ENCODE measurements at places on chromosomes 1 and 21.

DNA sequence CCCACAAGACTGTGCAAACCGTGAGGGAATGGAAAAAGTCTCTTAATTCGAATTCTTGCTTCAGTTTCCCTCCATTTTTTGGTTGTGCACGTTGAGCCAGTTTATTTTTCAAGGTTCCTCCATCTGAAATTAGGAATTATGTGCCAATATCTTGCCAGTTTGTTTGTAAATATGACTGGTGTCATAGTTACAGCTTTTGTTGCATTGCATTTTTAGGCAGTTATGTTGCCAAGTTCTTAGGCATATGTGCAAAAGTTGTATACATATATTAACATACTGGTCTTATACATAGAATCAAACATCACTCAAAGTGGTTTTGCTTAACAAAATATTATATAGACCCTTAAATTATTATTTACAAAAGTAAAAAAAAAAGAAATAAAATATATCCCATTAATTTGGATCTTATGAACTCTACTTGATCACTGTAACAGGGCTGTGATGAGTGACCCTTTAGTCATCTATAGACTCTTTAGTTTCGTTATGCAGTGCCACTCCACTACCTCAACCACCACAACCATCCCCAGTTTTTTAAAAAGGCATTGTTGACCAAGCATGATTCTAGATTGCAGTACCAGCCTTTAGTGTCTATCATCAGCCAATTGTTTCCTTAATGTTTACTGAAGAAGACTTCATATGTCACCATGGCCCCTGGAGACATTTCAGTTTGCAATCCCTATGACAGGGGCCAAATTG is 20.9 kb upstream of the DYNLT5 start:
- DNase-seq, result no peak

DNA sequence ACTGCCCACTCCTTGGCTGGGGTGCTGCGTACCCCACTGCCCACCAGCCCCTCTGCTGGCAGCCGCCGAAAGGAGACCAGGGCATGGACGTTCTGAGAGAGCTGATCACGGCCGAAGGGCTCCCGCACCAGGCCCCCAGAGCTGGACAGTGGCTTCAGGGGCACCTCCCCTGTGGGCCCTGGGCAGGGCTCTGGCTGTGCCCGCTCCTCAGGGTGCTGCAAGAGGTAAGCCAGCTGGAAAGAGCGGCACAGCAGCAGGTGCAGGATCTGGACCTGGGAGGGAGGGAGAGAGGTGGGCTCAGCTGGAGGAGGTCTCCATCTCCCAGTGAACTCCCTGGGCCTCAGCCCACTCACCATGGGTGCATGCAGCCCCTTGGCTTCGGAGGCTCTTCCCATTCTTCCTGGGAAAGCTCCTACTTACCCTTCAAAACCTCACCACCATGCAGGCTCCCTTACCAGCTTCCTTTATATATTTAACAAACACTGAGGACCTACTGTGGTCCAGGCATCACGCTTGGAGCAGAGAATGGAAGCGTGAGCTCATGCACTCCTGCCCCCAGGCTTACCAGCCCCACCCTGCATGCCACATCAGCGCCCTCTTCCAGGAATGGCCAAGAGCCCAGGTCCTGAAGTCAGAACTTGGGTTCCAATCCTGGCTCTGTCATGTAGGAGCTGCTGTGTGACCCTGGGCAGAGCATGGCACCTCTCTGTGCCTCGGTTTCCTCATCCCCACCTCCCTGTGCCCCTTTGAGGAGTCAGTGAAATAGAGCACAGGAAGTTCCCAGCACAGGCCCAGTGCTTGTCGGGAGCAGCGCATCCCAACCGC is 6.8 kb upstream of the KIF17 start:
- DNase-seq, result no peak

DNA sequence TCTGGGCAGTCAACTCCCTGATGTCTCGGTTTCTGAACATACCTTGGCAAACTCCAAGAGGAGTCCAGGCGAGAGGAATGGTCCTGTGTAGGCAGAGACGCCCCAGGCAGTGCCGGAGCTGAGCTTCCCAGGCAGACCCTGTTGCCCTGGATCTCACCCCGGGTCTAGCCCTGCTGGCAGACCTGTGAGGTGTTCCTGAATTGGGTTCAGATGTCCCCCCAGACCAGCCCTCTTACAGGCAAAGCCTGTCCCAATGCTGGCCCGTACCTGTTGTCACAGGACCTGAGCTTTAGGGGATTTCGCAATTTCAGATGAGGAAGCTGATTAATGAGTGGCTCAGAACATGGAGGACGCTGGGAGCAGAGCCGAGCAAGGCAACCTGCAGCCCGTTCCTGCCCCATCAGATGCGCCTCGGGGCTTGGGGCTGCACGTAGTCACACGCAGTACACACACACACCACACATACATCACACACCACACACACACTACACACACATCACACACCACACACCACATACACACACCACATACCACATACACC is 38.5 kb upstream of the PDE9A start:
- peak; percentile 25 for DNase-seq

DNA sequence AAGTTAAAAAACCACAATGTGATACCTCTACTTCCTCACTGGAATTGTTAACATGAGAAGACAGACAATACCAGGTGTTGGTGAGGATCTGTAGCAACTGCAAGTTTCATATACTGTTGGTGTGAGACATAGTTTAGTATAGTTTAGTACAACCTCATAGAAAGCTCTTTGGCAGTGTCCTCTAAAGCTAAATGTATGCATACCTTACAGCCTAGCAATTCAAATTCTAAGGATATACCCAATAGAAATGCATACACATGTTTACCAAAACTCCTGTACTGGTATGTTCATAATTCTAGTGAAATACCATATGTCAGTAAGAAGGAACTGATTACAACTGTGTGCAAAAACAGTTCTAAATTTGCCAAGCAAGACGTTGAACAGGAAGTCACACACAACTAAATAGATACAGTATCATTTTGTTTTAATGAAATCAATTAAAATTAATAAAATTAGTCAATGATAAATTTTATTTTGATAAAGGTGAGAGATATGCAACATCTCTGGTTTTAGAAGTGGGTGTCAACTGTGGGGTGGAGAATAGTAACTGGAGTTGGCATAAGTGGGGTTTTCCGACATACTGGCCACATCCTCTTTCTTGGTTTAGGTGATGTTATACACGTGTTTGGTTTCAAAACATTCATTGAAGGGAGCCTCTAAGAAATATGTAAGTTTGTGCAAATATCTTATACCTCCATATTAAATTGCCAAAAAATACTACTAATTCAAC is 450.7 kb downstream of the PTPRC start:
- peak; percentile 12 for DNase-seq

DNA sequence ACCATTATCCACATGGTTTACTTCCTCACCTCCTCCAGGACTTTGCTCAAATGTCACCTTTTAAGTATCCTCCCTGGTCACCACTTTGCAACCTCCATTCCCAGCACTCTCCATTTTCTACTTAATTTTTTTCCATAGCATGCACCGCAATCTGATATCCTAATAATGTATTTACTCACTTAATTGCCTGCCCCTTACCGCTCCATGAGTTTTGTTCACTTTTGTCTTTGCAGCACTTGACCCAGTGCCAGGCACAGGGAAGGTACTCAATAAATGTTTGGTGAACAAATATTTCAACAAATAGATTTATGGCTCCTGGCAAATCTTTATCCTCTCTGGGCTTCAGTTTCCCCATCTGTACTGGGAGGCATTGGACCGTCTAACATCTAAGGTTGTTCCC is 53.6 kb downstream of the UBE2T start:
- DNase-seq, result no peak

GRCh38 chr1:186194107-186194756 is 180.8 kb downstream of the TPR start:
- DNase-seq, result no peak

- DNase-seq, result no peak
These were observed 10.7 kb downstream of the HES2 start for GRCh38 chr1:6409053-6409452.

GRCh38 chr1:102891868-102892625 is 216.3 kb downstream of the COL11A1 start:
- DNase-seq, result no peak

GRCh38 chr1:238764779-238765178 is 621.6 kb upstream of the CHRM3 start:
- no peak for DNase-seq

DNA sequence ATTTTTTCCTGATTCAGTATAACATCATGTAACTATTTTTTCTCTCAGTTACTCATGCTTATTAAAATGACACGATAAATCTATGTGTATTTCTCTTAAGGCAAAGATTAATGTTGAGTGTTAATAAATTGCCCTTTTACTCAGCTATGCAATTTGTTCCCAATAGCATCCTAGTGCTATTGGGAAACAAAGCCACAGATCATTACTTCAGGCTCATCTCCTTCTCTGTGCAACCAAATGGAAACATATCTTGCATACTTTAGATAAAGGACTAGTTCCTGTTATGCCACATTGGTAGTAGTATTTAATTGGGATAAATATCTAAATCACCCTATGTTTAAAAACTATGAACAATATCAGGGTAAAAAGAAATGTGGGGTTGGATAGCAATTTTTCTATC is 106.2 kb downstream of the PLPPR4 start:
- no peak for DNase-seq

DNA sequence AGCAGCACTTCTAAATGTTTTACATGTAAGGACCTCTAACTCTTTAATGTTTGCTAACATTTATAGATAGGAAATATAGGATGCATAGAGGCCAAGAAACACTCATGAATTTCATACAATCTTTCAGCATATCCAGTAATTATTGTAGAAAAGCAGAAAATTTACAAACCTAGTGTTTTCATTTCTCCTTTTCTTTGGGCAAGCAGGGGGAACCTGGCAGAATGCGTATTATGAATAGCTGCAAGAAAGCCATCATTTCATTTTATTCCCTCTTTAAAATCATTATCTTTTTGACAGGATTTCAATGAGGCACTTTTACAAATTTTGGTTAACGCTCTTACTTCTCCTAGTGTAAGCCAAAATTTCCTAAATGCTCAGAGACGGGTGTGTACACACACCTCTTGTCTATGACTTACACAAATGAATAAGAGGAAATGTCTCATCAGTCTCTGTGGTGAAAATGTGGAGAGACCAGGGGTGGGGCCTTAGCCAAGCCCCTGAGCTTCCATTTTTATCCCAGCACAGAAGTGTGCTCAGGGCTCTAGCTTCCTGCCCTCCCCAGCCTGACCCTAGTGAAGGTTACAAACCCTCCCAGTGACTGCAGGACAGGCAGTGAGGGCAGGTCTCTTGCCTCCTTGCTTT is 91.6 kb downstream of the LRRC8C start:
- DNase-seq, result peak; percentile 44

DNA sequence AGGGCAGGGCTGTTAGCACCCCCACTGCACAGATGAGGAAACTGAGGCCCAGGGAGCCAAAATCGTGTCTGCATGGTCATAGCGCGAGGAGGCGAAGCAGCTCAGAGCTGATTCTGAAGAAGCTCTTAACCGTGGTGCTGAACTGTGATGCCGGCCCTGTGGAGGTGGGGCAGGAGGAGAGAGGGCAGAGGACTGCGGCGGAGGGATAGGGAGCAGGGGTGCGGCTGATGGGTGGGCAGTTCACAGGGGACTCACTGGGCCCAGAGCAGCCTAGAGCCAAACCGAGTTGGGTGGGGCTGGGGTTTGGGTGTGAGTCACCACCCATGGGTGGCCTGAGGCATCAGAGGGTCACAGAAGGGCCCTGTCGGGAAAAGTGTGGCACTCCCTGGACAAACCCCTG is 74.7 kb downstream of the RAP1GAP start:
- DNase-seq, result no peak

DNA sequence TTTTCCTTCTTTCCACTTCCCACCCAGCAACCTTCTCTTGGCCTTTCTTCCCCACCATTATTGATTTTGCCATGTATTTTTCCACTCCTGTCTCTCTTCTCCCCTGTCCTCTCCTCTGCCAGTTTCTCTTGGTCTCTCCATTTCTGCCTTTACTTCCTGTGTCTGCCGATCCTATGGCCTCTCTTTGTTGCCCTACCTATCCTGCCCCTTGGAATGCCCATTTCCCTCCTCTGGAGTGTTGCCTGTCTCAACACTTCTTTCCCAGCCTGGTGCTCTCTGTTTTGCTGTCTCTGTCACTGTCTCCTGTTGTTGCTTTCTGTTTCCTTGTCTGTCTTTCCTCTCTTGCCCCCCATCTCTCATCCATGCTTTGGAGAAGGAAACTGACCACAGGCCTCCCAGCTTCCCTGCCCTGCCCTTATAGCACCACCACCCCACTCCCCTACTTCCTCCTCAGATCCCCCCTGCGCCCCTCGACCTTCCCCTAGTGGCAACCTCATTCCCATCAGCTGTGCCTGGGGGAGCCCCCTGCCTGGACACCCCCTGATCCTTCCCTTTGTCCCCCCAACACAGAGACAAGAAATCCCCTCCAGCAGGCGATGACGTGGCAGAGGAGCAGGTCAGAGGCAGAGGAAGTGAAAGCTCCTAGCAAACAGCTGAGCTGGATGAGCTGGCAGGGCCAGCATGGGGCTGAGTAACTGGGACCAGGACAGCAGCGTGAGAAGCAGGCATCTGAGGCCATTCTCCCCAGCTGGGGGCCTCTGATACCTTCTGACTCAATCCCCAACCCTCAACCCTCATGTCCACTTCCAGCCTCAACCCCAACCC is 6.6 kb upstream of the ETV3L start:
- no peak for DNase-seq

GRCh38 chr1:234281826-234282489 is 91.3 kb upstream of the COA6 start:
- no peak for DNase-seq

DNA sequence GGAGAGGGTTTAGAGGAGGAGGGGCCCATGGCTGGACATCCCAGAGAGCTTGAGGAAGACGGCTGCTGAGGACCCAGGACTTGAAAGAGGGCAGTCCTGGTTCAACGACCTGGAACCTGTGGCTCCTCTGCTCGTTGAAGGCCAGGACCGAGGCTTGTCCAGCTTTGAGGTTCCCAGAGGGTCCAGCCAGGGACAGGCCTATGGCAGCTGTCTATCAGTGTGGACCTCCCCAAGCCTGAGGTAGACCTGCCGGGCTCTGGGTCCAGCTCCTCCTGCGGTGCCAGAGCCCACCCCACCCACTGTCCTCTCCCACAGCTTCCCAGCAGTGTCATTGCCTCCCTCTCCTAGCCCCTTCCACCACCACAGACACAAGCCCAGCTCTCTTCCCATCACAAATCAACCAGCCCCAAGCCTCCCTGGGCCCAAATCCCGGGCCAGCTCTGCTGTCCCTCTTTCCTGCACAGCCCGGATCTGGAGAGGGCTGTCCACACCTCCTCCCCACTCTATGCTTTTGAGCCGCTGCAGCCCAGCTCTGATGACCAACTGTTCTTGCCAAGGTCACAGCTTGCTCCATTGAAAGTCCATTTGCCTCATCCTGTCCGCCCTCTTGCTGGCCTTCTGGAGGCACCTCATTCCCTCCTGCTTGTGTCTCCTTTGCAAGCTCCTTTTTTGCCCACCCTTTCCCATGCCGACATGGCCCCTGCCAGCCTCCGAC is 48.7 kb upstream of the EDN2 start:
- no peak for DNase-seq

Data from stimulated activated CD4-positive, alpha-beta T cell treated with anti-CD3 and anti-CD28 coated beads, Interleukin-1b, Interleukin-23, amount 100 ng/mL, for 4 hours (primary cell).